AML-193 (cell line): ENCODE measurements at places on chromosomes 4 and X.
A peak's percentile ranks its signal among the peaks of the same experiment; 100 is the strongest.

DNA sequence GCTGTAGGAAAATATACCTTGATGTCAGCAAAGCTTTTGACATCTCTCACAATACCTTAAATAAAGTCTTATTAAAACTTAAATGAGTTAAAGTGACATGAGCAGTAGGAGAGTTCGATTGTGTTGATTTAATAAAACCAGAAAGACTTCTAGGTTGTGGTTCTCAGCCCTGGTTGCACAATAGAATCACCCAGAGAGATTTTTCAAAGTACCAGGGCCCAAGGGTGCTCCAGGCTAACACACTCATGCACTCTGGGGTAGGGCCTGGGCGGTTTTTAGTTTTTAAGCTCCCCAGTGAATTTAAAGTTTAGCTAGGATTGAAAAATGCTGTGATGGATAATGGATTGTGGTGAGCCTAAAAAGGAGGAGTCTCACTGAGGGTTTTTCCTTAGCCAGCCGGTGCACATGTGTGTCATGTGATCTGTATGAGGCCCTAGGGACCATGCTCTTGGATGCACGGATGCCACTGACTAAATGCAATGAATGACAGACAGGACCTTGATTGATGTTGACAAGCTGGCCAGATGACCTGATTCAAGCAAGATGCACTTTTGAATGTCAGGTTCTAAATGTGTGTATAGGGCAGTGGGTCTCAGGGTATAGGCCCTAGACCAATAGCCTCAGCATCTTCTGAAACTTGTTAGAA, 185.0 kb downstream of the PTTG2 start:
- DNase-seq, result no peak

DNA sequence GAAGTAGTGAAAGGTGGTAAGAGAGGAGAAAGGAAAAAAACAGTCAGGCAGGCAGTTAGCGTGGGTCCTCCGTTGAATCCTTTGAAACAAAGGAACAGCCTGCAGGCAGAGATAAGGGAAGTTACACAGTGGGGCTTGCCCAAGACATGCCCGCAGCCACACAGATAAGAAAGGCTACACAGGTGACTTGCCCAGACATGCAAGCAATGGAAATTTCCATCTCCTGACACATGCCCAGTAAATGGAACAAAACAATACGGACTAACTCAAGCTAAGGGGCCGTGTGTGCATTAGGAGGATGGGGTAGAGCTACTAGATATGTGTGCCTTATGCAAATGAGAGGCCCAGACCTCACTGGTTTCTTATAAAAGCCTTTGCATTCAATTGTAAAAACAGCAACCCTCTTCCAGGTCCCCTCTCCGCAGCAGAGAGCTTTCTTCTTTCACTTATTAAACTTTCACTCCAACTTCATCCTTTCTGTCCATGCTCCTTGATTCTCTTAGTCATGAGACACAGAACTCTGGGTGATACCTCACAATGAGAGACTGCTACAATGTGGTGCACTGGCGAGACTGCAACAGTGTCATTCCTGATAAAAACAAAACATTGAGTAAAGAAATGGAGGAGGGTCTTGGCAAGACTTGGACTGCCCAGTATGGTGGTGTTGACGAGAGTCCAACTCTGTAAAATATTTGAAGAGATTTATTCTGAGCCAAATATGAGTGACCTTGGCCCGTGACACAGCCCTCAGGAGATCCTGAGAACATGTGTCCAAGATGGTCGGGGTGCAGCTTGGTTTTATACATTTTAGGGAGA, 997.4 kb upstream of the PRKX start:
- peak; percentile 54 for DNase-seq

DNA sequence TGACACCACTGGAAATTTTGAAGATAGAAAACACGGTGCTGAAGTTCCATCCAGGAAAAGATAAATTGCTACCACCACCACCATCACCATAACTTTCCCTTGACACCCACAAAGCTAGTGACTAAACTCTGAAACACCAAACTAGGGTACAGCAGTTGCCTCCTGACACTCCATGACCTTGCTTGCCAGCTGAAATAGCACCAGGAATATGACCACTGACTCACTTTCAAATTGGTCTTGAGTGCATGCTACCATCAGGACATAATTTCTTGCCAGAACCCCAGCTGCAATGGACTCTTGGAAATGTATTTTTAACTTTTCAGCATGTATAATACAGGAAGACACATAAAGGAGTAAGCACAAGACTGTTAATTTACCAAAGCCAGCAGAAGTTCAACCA, 283.3 kb downstream of the CENPC start:
- DNase-seq, result no peak

- peak; percentile 17 for DNase-seq
Observed at GRCh38 chrX:129980001-129980401, 2.4 kb upstream of the BCORL1 start.

- no peak for DNase-seq
Observed at GRCh38 chr4:119894650-119895208, 171.9 kb downstream of the MAD2L1 start.

DNA sequence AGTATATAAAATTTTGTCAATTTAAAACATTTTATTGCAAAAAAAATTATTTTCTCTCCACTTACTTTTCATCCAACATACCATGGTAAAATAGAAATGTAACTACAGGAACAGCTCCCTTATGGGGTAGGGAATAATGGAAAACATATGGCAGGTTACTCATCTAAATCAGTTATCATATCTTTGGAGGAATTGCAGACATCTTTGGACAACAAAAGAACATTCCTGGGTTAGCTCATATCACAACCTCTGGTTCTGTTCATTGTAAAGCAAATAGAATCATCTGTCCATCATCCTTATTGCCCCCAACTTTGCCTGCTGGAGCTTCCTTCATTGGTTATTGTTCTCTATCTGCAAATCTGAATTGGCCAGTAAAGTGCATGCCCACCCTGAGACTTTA, 387.5 kb upstream of the GRID2 start:
- no peak for DNase-seq

DNA sequence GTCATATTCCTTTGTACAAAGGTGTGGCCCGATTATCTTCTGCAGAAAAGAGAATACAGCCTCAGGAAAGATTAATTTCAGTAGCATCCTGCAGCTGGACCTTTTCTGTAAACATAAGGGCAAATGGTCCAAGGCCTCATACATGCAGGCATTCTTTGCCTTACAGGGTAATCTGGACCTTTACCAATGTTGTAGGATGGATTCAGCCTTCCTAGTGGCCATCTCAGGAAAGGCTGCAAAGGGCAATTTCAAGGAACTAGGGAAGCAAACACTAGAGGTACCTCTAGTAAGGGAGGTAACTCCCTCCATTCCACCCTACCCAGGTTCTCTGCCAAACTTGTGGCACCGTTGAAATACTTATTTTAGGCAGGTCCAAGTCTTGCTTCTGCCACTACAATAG, 43.0 kb downstream of the UGT2B28 start:
- no peak for DNase-seq

DNA sequence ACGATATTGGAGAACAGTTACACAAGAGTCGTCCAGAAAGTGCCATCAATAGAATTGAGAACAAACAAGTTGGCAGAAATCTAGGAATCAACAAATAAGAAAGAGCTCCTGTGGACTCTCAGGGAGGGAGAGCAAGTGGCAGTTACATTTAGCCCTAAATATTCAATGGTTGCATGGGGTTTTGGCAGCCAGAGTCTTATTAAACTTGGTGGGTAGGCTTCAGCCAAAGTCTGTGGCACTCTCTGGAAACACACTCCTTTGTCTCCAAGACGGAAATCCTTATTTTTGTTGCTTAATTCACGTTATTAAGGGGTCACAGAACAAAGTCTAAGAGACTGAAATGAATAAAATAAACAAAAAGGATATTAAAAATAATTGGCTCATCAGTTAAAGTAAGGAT, 742.2 kb upstream of the ATOH1 start:
- DNase-seq, result no peak

DNA sequence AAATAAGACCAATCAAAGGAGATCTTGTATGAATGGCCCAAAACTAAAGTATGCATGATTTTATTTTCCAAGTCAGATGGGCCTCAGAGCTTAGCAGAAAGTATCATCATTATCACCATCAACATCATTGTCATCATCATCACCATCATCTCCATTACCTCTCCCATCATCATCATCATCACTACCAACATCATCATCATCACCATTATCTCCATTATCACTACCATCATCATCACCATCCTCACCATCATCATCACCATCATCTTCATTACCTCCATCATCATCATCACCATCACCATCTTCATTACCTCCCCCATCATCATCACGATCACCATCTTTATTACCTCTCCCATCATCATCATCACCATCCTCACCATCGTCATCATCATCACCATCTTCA, 363.9 kb downstream of the DHRSX start:
- no peak for DNase-seq

GRCh38 chr4:47942081-47942819, 27.9 kb upstream of the NFXL1 start:
- DNase-seq, result no peak

GRCh38 chr4:9895333-9895705, 113.9 kb downstream of the DRD5 start:
- DNase-seq, result no peak

- DNase-seq, result peak; percentile 56
Observed at GRCh38 chr4:111937368-111937767, 207.9 kb upstream of the FAM241A start.

DNA sequence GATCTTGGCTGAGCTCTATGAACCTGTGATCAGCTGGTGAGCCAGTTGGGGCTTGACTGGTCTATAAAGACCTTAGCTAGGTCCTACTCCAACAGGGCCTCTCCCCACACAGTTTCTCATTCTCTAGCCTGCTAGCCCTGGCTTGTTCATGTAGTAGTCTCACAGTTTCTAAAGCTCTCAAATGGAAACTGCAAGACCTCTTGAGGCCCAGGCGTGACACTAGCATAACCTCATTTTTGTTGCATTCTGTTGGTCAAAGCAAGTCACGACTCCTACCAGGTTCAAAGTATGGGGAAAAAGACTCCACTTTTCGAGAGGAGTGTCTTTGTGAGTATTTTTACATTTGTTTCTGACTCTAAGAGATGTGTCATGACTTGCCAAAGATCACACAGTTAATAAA, 50.9 kb downstream of the CEP44 start:
- DNase-seq, result no peak

GRCh38 chrX:133546441-133546840, 131.2 kb upstream of the GPC4 start:
- DNase-seq, result no peak

- DNase-seq, result no peak
Observed at GRCh38 chrX:110194977-110195376, 122.9 kb downstream of the AMMECR1 start.

DNA sequence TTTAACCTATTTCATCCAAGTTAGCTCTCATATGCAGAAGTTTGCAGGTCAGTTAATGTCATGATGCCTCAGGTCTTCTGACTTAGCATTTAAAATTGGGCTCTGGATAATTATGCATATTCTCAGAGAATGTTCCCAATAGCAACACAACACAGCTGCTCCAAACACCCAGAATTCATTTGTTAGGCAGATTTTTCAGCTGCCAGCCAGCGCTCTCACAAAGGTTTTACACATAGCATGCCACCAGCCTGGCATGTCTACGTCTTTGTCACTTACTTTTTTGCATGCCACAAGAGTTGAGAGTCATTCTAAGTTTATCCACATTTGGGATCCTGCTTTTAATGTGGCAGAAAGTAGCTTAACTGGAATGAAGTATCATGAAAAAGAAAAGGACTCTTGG, 84.8 kb downstream of the LIMCH1 start:
- no peak for DNase-seq

DNA sequence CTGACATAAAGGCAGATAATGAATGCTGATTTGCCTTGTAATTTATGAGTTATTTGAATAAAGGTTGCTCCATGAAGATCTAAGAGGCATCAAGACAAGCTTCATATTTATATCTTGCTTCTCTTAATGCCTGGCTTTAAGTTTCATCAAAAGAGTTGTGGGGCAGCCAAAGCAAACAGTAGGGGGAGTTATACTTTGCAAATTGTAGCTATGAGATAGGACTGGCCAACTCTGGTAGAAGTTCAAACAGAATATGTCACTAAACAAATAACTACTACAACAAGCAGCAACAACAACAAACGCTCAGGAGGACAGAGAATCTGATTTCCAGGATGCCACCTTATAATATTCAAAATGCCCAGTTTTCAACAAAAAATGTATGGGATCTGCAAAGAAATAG, 69.1 kb upstream of the PLAC1 start:
- DNase-seq, result peak; percentile 8

- no peak for DNase-seq
Observed at GRCh38 chrX:97398030-97398551, 514.4 kb downstream of the RPA4 start.

GRCh38 chr4:18698119-18698883, 676.7 kb upstream of the LCORL start:
- DNase-seq, result no peak

DNA sequence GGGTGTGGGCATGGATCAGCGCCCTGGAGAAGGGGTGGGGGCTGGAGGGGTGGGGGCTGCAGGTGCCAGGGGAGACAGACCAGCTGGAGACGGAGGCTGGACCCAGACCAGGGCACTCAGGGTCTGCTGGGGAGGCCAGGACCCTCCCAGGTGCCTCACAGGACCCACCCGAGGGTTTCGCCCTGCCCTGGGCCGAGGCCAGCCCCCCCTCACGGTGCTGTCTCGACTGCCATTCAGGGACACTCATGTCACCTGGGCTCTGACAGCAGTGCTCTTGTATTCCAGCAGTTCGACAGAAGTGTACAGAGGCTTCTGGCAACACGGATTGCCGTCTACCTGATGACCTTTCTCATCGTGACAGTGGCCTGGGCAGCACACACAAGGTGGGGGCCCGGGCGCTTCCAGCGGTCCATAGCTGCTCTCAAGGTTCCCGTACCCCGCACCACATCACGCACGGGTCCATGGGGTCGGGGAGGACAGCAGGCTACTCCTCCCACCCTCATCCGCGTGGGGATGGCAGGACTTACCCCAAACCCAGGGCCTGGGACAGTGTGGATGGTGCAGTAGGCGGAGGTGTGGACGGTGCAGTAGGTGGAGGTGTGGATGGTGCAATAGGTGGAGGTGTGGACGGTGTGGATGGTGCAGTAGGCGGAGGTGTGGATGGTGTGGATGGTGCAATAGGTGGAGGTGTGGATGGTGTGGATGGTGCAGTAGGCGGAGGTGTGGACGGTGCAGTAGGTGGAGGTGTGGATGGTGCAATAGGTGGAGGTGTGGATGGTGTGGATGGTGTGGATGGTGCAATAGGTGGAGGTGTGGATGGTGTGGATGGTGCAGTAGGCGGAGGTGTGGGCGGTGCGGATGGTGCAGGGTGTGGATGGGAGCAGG, 18.1 kb downstream of the TMEM175 start:
- DNase-seq, result no peak

GRCh38 chr4:118967393-118967792, 78.7 kb downstream of the SYNPO2 start:
- DNase-seq, result no peak

DNA sequence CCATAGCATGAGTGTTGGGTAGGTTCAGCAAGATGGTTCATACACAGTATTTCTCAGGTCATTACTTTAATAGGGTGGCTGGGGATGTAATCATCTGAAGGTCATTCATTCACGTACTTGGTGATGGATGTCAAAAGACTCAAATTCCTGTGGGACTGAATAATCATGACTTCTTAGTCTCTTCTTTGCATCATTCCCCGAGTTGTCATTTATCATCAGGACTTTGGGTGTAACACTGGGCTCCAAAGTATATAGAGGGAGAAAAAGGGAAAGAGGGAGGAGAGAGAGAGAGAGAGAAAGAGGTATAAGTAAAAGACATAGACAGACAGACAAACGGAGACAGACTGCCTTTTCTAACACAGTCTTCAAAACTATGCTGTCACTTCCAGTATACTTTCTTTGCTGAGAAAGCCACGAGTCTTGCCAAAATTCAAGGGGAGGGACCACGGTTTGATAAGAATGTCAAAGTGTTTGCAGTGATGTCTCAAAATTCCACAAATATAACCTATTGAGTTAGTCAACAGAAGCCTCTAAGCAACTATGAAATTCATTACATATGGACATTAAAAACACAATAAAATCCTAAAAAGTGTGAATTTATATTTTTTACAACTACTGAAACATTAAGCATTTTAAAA, 55.9 kb downstream of the UGT2A3 start:
- DNase-seq, result no peak
